Choroid plexus epithelial cell (primary cell): ENCODE measurements at places on chromosomes 12 and 14.

GRCh38 chr12:59904874-59905521, 309.2 kb downstream of the SLC16A7 start:
- no peak for DNase-seq

- DNase-seq: no peak
Observed at GRCh38 chr12:109329686-109330085, 18.0 kb upstream of the MYO1H start.

- DNase-seq: no peak
Observed at GRCh38 chr14:74902941-74903705, 19.9 kb downstream of the RPS6KL1 start.

DNA sequence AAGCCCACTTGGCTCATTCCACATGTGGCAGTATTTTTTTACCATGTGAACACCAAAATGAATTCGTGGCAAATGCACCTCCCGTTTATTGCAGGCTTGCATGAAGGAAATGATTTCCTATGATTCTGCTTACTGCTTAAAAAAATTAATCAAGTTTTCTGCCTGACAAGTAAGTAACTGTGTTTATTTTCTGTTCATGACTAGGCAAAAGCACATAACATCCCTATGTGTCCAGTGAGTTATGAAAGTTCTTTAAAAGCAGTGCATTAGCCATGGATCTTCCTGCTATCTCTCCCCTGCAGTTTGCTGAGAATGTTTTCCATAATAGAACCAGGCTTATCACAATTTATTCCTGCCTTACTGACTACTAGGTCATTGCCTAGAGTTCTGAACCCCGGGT, 20.4 kb downstream of the GPR65 start:
- no peak for DNase-seq

- peak; percentile 91 for DNase-seq
Observed at GRCh38 chr12:68521321-68521839, 89.3 kb upstream of the RAP1B start.

- DNase-seq: peak; percentile 10
Observed at GRCh38 chr12:879641-880040, 69.9 kb downstream of the RAD52 start.

- DNase-seq: no peak
Observed at GRCh38 chr12:54019924-54020590, 8.2 kb upstream of the HOXC6 start.

- DNase-seq: peak; percentile 12
Observed at GRCh38 chr12:71504476-71504875, 64.9 kb downstream of the LGR5 start.

DNA sequence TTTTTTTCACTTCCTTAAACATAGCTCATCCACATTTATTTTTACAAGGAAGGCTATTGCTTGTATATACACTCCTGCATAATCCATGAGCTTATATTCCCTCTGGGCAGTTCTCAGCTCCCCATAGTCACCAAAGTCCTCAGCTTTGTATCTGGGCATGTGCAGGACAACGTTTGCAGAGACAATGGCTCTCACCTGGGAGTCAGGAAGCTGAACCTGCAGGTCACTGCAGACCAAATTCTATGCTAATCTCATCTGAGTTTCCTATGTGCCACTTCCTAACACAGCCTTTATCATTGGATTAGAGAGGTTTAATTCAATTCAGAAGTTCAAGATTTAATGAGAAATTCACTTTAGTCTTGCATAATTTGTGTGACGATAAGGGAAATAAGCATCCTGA, 131.5 kb downstream of the KCNK10 start:
- DNase-seq: no peak

GRCh38 chr14:32728976-32729375, 209.7 kb upstream of the NPAS3 start:
- DNase-seq: no peak

- no peak for DNase-seq
Observed at GRCh38 chr14:103097994-103098957, 3.8 kb downstream of the EXOC3L4 start.

- no peak for DNase-seq
Observed at GRCh38 chr12:58583940-58584339, 336.4 kb downstream of the LRIG3 start.

DNA sequence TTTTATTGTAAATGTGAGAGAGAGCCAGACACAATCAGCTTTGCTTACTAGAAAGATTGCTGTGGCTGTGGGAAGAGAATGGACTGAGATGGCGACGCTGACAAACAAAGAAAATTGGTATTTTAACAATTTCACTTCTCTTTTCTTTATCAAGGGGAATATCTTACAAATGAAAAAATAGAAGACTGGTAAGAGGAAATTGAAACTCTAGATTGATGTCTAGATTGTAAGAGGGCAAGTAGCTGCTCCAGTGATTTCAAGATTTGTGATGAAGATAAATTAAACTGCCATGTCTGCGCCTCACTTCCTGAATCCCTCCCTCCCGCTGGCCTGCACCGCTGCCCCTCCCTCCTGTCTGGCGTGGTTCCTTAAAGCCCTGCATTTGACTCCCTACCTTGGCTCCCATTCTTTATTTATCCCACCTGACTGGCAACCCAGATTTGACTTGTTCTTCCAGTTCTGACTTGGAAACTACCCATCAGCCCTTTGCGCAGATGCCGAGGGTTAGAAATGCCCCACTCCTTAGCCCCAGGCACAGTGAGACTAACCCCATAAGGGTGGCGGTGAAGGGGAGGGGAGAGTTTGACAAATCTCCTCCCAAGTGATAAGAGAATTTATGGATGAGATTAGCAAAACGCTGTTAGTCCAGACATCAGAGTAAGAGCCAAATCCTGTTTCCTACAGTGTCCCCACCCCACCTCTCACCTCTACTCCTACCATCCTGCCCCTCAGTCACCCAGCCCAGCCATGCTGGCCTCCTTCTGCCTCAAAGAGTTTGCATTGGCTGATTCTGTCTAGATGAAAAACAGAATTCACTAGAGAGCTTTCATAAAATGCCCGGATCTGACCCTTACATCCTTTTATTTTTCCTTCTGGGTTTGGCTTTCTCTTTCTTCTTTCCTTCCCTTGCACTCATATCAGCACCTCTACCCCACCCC, 125.3 kb upstream of the ATF7IP start:
- DNase-seq: no peak

- DNase-seq: peak; percentile 88
Observed at GRCh38 chr14:96100161-96101064, 61.3 kb downstream of the C14orf132 start.

DNA sequence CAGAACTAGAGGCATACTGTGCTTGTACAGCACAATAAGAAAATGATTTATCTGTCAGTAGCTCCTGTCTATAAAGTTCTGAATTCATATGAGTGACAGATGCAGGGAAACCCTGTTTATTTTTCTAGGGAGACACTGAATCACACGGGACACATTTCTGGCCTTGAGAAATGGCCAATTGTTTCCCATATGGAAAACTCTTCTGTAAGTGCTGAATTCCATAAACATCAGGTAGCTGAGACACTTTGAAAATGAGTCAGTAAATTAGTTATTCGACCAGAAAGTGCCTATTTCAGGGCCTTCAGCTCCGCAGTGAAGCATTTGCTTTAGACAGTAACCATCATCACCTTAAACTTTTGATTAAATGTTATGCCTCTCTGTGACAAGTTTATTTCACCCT, 184.4 kb downstream of the TMEM132D start:
- no peak for DNase-seq

DNA sequence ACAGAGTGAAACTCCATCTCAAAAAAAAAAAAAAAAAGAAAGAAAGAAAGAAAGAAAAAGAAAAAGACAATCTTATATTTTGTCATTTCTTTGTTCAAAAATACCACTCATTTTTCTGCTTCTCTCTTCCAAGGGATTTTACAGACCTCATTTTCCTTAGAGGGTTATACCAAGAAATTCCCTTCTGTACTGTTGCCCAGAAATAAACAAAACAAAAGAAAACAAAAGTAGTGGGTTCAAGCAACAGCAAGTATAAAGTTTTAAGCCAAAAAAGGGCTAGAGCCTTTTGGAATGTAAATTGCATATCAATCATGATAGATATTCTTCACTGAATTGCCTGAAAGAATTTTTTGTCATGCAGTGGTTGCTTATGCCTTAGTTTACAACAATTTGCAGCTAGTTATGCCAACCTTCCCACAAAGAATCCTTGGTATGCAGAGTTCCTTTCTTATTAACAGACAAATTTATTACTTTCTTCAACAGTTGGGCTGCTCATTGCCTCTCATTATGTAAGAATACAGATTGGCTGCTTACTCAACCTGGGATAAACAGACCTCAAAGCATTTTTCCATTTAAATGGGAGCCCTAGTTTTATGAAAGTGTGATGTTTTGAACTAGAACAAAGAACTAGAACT, 129.1 kb upstream of the PPFIA2 start:
- DNase-seq: peak; percentile 13

DNA sequence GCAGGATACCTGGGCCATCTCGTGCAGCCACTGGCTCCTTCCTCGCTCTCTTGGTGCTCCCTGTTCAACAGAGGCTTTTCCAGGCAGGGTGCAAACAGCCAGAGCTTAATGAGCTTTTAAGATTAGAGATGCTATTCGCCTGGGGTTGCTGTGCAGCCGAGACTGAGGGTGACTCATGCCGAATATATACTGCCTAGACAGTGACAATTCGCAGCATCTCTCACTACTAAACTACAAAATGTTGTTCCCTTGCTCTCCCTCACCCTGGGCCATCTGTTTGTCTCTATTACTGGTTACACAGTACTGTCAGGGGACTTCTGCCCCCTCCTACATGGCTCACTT, 26.0 kb upstream of the TESC start:
- DNase-seq: no peak

GRCh38 chr12:65817866-65818265, 6.4 kb upstream of the HMGA2 start:
- no peak for DNase-seq

DNA sequence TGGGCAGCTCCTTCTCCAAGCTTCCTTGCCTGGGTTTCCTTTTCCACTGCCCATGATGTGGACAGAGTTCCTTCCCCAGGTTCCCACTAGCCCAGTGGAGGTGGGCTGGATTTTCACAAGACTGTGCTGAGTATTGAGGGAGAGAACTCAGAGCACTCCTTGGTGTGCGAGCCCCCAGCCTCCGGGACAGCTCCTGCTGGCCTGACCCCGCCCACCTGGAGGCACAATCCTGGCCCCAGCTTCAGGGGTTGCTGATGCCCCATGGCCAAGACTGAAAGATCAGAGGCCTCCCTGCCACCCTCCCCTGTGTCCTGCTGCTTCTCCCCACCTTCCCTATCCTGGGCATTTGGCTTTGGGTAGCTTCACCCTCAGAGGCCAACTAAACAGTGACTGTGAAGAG, 7.7 kb downstream of the KCNH3 start:
- DNase-seq: no peak

DNA sequence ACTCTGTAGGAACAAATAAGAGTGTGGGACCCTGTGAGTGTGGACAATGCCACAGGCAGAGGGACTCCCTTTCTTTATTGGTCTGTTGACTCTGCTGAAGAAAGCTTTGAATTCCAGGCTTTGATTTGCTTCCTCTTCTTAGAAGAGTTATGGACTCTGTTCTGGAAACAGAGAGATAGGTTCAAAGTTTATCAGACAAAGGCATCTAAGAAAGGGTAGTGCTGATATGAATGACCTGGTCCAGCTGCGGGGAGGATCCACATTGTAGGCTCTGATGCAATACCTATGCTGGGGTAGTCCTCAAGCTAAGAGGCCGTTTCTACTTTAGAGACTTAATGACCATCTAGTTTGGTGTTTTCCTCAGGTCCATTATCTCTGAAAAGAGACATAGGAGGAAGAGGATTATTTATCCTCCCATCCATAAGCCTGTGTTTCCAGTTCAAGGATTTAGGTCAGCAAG, 10.7 kb upstream of the IKZF4 start:
- DNase-seq: no peak

- DNase-seq: no peak
Observed at GRCh38 chr14:105485739-105486162, 935 bp upstream of the CRIP1 start.
